Fibroblast of lung (primary cell): ENCODE measurements at places on chromosomes 12 and 14. TPM values are rescaled to one million over a fixed set of nuclear protein-coding genes. Genes with fewer than 3 reads are reported as not detected.

Gene CCDC175
- not detected in 2 replicates for total RNA-seq

Gene BCL2L14
- total RNA-seq = not detected in 2 replicates

Gene TMEM179
- total RNA-seq = under 0.01 TPM in 1 of 2 replicates, not detected in the other

Gene BEST3
- total RNA-seq = not detected in 2 replicates

Gene SALL2
- total RNA-seq = 3.1 and 3.5 TPM in 2 replicates
